ENCODE measurements at places on chromosomes 16 and 17.

GRCh38 chr17:13222975-13223374 lies 205.1 kb upstream of the ELAC2 start:
- DNase-seq = no peak

DNA sequence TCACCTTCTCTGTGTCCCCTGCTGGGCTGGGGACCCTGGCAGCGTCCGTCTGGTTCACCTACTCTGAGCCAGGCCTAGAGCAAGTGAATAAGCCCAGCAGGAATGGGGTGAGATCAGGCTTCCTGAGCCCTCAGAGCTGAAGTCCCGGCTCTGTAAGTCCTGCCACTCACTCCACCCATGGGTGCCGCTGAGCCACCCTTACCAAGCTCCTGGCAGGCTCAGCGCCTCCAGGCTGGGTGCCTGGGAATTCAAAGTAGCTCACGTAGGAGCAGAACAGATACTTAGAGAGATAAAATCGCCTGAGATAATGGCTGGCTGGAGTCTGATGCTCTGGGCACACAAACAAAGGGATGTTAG lies 9.8 kb upstream of the LASP1NB start:
- no peak for DNase-seq

- no peak for DNase-seq
Measured at GRCh38 chr17:35239823-35240222, 3.0 kb upstream of the SLFN5 start.

GRCh38 chr16:65809627-65810026 lies 556.9 kb upstream of the CDH5 start:
- DNase-seq = no peak

GRCh38 chr16:67399749-67400704 lies 6.7 kb upstream of the TPPP3 start:
- no peak for DNase-seq

GRCh38 chr16:25419153-25419552 lies 161.5 kb upstream of the ZKSCAN2 start:
- no peak for DNase-seq

DNA sequence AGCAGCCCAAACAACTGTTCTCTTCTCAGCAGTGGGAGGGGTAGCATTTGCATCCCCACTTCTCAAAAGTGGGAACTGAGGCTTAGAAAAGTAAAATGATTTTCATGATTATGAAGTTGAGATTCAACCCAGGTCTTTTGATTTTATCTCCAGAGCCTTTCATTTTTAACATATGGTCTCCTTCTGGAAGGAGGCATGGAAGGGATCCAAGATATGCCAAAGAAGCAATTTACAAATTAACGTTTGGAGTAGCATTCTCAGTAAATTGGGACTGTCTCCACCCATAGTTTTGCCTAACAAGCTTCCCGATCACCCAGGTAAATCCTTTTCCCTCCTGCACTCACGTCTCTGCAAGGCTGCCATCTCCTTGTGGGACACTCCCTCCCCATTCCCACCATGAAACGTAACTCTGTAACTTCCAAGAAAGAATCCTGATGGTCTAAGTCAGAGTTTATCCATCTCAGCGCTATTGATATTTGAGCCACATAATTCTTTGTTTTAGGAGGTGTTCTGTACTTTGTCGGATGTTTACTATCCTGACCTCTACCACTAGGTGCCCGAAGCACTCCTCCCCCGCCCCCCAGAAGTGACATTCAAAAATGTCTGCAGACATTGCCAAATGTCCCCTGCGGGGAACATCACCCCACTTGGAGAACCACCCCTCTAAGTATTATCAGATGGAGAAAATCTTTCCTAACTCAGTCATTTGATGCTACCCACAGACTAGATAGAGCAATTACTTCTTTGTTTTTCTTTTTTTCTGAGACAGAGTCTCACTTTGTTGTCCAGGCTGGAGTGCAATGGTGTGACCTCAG lies 32.9 kb upstream of the NFAT5 start:
- DNase-seq = no peak

GRCh38 chr16:29662729-29663015 lies 375 bp upstream of the SPN start:
- no peak for DNase-seq

GRCh38 chr17:44086364-44087311 lies 16.1 kb downstream of the G6PC3 start:
- DNase-seq = no peak

DNA sequence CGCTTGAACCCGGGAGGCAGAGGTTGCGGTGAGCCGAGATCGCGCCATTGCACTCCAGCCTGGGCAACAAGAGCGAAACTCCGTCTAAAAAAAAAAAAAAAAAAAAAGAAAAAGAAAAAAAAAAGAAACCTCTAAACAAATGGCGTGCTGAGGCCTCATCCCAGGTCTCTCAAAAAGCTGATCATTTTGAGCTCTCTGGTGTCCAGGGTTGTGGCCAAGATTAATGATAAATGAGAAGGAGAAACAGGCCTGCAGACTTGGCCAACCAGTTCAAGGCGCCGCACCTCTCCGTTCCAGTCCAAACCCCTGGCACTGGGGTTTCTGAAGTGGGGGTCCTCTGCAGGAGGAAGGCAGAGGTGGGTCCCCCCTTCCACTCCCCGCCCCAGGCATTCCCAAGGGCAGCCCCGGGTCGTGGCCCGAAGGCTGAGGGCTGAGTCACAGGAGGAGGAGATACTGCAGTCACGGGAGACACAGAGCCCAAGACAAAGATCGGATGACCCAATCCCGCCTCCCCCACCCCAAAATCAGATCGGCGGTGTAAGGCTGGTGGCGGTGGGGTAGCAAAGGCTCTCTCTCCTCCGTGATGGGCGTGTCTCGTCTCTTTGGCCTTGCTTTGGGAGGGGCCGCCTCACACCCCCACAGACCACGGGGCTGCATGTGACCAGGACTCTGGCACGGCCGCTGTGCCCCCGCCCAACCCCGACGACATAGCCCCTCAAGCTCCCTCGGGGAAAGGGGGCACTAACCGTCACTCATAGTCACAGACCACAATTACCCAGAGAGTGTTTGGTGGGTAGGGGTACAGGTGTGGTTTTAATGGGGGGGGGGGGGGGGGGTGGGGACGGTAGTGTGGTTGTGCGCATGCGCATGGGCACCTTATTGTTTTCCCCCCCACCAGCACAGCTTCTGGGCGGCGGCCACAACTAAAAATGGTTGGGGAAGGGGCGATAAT lies 1.1 kb downstream of the VAT1 start:
- no peak for DNase-seq

GRCh38 chr16:15493466-15494180 lies 59.2 kb downstream of the BMERB1 start:
- DNase-seq = no peak

DNA sequence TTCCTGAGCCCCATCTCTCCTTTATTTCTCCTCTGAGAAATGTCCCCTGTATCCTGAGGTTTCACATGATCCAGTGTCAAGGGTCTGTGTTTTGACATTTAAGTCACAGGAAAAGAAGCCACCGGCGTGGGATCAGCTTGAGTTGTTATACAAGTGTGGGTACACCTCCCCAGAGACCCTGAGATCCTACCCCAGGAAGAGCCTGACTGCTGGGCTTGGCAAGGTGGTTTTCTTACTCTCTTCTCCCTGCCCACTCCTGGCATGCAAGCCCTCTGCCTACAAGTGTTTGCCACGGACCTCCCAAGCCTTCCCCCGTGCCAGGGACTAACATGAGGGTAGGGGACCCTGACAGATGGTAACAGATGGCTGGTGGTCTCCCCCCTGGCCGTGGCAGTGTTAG lies 2.8 kb upstream of the ARHGAP27 start:
- no peak for DNase-seq

- no peak for DNase-seq
Measured at GRCh38 chr17:77704048-77704815, 254.3 kb upstream of the TNRC6C start.

- DNase-seq = no peak
Measured at GRCh38 chr16:3677994-3678393, 23.5 kb downstream of the DNASE1 start.

DNA sequence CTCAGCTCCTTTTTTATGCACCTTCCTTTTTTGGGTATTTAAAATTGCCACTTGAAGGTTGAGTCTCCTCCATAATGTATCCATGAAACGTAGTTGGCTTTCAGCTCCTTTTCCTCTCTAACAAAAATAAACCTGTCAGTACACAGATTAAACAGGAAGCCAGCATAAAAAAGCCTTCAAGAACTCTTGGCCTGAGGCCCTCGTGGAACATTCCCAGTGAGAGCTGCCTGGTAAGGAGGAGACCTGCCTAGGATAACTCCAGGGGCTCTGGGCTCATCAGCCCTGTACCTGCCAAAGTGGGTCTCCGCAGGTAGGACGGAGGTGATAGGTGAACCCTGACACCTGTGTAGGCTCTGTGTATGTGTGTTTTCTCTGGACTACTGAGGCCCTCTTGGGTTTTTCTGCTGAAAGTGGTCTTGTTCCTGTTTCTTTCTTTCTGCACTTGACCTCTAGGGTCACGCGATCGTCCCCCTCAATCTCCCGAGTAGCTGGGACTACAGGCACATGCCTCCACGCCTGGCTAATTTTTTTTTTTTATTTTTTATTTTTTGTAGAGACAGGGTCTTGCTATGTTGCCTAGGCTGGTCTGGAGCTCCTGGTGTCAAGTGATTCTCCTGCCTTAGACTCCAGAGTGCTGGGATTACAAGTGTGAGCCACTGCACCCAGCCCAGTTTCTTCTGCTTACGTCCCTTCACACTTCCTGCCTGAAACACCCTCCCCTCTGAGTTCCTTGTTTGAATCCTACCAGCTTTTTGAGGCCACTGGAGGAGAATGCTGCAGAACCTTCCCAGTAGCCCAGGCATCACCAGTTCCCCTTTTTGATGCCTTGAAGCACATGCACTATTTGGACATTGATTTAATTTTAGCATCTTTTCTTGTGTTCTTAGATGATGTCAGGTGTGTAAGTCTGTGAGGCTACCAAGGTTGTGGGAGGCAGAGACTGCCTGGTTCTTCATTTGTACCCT lies 9.8 kb downstream of the PGS1 start:
- no peak for DNase-seq

Data from stimulated activated CD8-positive, alpha-beta memory T cell treated with anti-CD3 and anti-CD28 coated beads, Interleukin-4, amount 100 ng/mL, for 1 hour (primary cell).